Fibroblast of skin of right biceps (primary cell): ENCODE measurements at places on chromosomes 4 and X.

DNA sequence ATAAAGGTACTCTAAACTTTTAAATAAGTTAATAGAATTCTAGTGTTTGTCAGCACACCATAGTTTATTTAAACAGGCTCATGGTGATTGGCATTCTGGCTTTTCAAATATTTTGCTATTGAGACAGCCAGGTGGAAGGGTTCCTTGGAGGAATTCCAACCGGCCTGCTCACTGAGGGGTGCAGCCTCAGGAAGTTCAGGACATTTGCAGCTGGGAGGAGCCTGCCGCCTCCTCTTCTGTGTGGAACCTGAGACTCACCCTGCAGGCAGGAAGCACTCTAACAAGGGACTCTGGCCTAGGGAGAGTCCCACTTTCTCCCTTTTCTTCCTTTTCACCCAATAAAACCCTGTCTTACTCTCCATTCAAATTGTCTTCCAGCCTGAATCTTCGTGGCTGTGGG, 1328.0 kb downstream of the FSTL5 start:
- peak; percentile 3 for DNase-seq

DNA sequence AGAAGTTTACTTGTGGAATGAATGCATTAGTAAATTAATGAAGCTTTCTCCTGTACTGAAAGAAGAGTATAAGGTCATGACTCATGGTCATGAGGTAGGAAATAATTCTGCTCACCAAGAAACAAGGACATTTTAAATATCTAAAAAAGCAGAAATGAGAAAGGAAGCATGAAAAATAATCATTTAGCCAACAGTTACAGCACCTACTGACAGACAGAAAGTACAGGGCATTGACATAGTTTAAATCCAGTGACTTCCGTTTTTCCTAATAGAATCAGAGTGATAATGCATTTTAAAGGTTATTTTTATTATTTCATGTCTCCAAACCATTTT, 30.5 kb upstream of the ACSL1 start:
- no peak for DNase-seq

DNA sequence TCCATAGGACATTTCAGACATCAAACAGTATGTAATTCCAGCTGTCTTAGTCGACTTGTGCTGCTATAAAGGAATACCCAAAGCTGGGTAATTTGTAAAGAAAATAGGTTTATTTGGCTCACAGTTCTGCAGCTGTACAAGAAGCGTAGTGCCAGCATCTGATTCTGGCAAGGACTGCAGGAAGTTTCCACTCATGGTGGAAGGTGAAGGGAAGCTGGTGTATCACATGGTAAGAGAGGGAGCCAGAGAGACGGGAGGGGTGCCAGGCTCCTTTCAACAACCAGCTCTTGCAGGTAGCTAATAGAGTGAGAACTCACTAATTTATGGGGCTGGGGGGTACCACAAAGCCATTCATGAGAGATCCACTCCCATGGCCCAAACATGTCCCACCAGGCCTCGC, 253.0 kb upstream of the FGF13 start:
- DNase-seq, result no peak

GRCh38 chr4:6688879-6689505, 4.7 kb upstream of the S100P start:
- peak; percentile 97 for DNase-seq

DNA sequence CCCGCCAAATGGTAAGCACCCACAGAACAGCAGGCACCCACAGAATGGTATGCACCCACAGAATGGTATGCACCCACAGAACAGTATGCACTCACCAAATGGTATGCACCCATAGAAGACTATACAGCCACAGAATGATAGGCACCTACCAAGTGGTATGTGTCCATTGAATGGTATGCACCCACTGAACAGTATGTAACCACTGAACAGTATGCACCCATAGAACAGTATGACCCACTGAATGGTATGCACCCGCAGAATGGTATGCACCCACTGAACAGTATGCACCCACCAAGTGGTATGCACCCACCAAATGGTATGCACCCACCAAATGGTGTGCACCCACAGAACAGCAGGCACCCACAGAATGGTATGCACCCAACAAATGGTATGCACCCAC, 40.1 kb downstream of the CCDC149 start:
- DNase-seq, result no peak

GRCh38 chrX:87687703-87688102, 170.1 kb downstream of the KLHL4 start:
- no peak for DNase-seq

DNA sequence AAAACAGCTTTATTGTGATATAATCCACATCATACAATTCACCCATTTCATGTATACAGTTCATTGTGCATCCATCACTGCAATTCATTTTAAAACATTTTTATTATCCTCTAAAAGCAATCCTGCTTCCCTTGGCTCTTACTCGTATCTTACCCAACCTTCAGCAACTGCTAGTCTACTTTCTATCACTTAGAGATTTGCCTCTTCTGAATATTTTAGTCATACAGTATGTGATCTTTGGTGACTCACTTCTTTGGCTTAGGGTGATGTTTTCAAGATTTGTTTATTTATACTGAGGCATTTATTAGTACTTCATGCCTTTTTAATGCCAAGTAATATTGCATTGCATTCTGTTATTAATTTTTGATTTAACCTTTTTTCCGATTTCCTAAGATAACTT, 15.0 kb upstream of the MSMO1 start:
- peak; percentile 45 for DNase-seq

DNA sequence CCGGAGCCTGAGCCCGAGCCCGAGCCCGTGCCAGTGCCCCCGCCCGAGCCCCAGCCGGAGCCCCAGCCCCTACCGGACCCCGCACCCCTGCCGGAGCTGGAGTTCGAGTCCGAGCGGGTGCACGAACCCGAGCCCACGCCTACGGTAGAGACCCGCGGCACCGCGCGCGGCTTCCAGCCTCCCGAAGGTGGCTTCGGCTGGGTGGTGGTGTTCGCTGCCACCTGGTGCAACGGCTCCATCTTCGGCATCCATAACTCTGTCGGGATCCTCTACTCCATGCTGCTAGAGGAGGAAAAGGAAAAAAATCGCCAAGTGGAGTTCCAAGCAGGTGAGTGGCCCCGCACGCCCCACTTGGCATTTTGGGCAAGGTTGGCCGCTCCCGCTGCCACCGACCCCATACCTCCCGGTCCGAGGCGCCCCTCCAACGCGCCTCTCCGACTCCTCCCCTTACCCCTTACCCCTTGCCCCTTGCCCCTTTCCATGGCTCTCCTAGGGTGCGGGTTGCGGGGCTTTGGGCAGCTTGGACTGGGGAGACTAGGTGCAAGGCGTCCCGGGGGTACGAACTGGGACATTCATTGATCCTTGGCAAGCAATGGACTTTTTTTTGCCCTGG, 553 bp downstream of the SLC16A2 start:
- DNase-seq, result no peak

GRCh38 chr4:27790911-27791310, 930.3 kb downstream of the STIM2 start:
- DNase-seq, result peak; percentile 79

- peak; percentile 38 for DNase-seq
Observed at GRCh38 chr4:20252656-20253282, 1.1 kb downstream of the SLIT2 start.

DNA sequence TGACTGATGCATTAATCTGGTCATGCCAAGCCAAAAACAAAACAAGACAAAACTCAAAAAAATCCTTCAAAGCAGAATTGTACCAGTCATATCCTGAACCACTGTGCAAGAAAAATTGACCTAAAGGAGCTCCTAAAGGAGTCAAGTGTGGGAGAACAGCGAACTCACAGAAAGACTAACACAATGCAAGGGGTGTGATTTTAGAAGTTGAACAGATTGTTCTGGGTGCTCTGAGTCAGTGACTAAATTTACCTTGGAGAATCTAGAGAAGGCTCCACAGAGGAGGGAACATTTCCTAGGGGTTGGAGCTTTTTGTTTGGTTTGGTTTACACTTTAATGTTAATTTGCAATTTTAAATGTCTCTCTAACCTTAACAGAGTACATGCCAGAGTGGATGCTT, 48.9 kb upstream of the PHF8 start:
- no peak for DNase-seq

DNA sequence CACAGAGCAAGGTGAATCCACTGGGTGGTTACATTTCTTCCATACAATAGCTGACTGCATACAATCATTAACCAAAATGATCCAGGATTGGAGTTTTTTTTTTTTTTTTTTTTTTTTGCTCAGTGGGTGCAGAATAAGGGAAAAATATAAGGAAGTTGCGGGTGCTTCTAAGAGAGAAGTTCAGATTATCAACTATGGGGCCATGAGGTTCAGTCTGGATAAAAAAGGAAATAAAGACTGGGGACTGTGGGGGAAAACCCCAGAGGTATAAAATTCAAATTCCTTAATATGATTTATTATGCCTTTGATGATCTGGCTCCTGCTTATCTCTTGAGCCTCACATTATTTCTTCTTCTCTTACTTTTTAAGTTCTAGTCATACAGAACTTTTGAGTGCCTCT, 5.9 kb upstream of the EIF1AX start:
- no peak for DNase-seq

- DNase-seq, result no peak
Observed at GRCh38 chr4:3656416-3657356, 109.5 kb upstream of the ADRA2C start.

DNA sequence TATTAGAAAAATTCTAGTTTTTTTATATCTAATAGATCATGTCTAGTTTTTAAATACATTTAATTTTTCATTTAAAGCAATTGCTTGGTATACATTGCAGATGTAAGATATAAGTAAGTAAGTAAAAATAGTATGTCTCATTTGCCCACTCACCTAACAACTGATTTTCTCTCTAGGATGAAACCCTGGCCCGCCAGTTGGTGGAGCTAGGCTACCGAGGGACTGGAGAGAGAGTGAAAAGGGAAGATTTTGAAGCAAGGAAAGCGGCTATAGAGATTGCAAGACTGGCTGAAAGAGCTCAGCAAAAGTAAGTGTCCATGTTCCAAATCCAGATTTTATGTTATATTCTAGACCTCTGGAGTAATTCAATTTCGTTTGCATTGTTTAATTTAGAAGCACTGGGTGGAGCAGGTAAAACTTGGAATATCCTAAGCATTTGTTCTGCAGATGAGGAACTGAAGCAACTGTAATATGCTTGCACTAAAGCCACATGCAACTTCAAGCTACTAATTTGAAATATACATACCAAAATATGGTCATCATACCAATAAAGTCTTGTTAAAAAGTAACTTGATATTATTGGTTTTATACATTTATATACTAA, 27.1 kb downstream of the CFAP299 start:
- DNase-seq, result peak; percentile 38

GRCh38 chr4:38529189-38530115, 134.5 kb upstream of the KLF3 start:
- no peak for DNase-seq
